ENCODE measurements at places on chromosomes 12 and 14.

DNA sequence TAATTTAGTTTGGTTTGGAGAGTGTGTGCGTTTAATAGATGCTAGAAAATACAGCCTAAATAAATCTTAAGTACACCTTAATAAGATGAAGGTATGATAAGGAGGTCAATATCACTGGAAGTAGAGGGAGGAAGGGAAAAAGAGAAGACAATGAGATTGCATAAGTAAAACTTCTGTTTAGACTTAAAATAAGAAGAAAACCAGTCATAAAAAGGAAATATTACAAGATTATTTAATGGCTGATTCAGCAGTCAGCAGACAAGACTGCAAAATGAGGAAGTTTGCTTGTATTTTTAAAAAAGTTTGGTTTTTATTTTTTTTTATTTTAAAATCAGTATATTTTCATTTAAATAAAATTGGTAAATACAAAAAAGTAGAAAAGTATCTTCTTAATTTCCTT lies 3.2 kb downstream of the SLC38A6 start:
- no peak for DNase-seq

DNA sequence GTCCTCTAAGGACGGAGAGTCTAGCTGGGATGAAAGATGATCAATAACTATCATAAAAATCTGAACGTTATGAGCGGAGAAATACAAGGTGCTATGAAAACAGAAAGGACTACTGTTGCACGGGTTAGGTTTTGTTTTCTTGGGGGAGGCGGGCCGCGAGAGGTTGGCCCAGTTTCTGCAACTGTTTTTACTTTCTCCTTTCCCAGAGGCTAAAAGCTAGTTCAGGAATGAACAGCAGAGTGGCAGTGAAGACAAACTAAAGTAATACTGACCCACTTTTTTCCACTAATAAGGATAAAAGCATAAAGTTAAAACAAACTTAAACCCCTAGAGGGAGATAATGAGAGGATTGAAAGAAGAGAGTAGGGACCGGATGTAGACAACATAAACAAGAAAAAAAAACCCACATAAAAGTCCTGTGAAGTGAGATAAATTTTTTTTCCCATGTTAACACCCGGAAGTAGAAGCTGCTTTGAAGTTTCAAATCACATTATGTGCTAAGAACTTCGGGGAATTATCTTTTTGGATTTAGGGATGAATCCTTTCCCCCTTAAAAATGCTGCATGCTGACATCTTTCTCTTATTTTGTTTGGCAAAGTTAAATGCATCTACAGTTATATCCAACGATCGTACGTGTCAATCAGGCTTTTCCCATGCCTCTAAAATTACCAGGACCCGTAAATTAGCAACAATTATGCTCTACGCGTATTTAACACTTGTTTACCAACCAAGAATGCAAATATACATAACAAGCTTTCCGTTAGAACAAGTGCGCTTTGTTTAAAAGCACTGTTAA lies 1.0 kb upstream of the CDK17 start:
- DNase-seq = peak; percentile 9

DNA sequence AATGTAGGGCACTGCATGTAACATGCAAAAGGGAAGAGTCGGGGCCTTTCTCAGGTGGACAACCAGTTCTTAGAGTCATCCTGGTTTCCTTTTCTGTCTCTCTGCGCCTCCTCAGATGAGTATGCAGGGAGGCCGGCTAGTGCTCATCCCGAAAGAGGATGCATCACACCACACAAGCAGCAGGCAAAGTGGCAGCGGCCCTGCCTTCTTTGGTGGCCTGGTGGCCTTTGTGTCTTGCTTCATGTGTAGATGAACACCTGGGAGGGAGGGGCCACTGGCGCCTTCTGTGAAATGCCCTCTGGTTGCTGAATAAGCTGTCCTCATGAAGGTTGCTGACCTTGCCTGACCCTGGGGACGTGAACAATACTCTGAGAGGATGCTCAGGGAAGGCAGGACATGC lies 18.0 kb downstream of the SLC24A4 start:
- no peak for DNase-seq

DNA sequence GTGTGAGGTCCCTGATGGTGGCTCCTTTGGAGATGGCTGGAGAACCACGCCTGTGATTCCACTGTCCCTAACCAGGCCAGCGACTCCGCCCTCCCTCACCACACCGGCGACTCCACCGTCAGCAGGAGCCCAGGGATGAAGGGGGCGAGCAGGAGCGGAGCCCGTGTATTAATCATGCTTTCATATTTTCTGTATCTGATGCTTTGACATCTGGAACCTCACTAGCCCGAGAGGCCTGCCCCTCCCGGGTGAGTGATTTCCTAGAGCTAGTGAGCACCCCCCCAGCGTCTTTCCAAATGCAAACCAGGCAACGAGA lies 69.9 kb downstream of the NOC4L start:
- DNase-seq = no peak

GRCh38 chr12:48990552-48990951 lies 8.6 kb downstream of the DDN start:
- DNase-seq = no peak

DNA sequence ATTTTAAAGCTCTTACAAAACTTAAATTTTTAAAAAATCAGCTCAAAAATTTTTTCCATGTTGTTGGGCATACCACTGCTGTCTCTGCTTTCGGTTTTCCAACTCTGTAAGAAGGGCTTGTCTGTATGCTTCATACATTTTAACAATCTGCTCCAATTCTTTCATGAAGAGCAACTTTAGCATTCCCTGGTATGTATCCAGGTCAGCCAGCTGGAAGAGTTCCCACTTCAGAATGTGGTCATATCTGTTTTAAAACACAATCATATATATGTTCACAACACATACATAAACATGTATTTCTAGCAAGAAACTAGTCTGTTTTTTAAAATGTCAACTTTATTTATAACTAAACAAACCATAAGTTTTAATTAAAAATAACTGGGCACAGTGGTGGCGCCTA lies 33.0 kb downstream of the SAV1 start:
- no peak for DNase-seq

- DNase-seq = no peak
Measured at GRCh38 chr12:105357162-105357691, 26.7 kb downstream of the C12orf75 start.

DNA sequence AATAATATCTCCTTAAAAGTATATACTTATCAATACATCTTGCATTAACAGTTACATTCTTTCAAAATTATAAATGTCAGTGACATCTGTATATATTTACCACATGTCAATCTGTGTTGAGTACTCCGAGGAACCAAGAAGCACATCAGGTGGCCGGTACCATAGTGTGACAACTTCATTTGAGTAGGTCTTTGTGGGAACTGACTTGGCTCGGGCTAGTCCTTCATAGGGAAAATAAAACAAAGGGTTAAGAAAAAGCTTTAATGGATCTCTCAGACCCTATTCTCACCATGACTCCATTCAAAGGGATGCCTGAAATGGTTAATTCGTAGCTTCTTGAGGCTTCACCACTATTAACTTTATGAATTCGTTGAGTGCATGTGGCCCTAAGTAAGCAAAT lies 94.9 kb downstream of the ELK3 start:
- no peak for DNase-seq

- DNase-seq = no peak
Measured at GRCh38 chr12:47102845-47103651, 23.3 kb upstream of the AMIGO2 start.

DNA sequence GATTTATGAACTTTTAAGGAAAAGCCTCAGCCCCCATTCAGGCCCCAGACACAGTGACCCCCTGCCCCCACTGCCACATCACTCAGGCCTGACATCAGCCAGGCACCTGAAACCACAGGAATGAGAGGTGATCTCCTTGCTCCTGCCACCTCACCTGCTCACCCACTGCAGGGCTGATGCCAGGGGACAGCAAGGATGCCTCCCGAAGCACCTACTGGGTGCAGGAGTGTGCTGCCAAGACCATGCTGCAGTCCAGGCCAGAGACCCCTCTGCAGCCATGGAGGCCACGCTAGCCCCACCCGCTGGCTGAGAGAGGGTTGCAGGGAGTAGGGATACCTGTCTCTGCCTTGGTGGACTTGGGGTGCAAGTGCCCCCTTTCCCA lies 18.6 kb upstream of the KRT7 start:
- no peak for DNase-seq

DNA sequence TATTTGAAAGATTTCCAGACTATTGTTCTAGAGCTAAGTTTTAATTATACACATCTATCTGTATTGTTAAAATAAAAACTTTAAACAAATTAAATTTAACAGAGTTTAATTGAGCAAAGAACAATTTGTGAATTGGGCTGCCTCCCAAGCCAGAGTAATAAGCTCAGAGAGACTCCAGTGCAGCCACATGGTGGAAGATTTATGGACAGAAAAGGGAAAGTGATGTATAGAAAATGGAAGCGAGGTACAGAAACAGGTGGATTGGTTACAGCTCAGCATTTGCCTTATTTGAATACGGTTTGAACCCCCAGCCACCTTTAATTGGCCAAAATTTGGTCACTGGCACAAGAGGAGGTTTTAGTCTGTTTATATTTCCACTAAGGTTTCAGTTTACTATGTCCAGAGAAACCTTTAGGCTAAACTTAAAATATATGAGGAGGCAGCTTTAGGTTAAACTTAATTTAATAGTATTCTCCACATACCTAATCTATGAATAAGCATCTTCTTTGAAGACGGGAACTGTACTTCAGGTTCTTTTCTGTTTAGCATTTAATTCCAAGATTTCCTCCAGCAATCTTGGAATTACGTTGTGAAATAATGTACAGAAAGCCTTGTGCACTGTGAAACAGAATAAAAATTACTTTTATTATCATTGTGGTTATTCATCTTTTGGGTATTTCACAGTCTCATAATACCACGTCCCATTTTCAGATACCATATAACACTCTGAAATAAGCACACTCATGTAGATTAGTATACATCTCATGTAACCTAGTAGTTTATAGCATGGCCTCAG lies 19.4 kb downstream of the SRGAP1 start:
- DNase-seq = no peak

DNA sequence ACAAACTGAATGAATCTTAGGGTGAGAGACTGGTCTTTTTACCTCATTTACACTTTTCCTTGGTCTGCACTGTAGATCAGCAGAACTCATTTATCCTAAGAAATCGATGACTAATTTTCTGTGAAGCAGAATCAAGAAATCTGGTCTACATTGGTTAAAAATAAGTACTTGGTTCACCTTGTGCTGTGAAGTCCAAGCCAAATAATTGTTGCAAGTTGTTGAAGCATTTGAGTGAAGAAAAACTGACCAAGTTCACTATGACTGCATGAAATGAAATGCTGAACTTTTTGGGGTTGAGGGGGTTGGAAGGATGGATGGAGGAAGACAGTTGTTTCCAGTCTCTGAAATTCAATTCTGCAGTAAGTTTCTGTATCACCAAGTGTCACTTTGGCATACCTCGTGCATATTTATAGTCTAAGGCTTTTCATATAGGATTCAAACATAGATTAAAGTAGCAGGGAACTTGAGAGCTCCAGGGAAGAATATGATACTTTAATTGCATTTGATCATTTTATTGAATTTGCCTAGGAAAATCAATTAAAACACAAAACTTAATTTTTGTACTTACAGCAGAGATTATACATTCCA lies 75.0 kb downstream of the FAR2 start:
- DNase-seq = no peak

DNA sequence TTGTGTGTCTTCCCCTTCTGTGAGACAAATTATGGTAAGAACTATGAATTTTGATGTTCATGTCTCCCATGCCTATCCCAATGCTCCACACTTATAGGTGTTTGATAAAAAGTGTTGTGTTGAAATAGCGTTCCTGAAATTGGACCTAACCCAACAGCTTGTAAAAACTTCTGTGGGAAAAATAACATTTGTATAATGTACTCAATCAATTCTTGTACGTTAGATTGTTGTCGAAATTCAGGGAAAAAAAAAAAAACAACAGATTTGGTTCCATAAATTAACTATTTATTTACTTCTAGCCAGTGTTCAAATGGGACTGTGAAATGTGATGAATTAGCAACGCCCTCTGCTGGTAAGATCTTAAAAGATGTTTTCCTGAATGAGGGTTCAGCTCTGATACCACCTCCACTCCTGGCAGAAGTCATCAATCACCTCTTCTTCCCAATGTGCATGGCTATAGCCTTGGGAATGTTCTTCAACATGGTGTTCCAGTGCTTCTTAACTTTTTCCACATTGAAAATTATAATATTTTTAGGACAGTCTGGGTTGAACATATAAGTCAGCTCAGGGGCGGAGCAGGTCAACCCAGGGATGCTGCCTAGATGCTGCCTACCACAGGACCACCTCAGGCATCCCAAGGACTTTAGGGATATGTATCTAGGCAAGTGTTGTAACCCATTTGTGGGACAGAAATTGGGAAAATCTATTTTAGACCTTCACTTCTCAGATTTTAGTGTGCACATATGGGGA lies 170.6 kb downstream of the OTOGL start:
- DNase-seq = peak; percentile 30

DNA sequence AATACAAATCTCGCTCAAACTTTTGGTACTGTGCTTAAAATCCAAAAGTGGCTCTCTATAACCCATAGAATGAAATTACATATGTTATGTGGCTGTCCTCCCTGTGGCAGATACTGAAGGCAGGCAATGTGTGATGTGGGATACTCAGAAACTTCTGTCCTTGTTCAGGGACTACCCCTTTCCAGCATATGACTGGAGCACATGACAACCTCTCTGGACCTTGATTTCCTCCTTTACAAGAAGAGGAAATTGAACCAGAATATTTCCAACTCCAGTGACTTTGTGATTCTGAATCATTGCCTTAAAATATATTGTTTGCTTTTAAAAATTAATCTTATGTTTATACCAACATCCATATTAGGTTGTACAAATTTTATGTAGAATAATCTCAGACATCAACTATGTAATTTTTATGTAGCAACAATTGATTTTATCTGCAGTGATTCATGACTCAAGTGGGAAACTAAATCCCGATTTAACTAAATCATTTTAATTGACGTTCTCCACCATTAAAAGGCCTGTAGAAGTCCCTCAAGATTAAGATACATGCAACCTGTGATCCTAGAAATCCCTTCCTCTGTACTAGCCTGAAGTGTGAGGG lies 162.4 kb downstream of the AKAP6 start:
- DNase-seq = no peak

- DNase-seq = no peak
Measured at GRCh38 chr12:32902287-32902997, 5.9 kb upstream of the PKP2 start.

DNA sequence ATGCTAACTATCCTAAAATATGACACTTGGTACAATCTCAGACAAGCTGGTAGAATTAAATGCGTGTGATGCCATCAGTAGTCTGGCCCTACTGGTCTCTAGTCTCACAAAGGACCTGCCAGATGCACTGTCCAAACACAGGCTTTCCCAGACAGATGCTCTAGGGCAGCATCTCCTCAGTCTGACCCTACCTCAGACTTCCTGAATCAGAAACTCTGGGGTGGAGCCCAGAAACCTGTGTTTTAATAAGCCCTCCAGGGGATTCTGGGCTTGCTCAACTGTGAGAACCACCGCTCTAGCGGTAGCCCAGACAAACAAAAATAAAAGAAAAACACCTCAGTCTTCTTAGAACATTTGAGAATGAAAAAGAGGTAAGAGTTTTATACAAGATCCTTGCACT lies 48.0 kb downstream of the BDKRB1 start:
- no peak for DNase-seq
